ENCODE measurements at places on chromosomes 3 and 15. TPM values are rescaled to one million over a fixed set of nuclear protein-coding genes. Genes with fewer than 3 reads are reported as not detected.

Gene NANOGP8
- not detected for total RNA-seq

Gene DUOXA2
- total RNA-seq = not detected

Gene PAQR9
- not detected for total RNA-seq

Gene CACNA2D3
- total RNA-seq = not detected

Gene EFL1
- total RNA-seq = 36.7 TPM

Gene STRIT1
- total RNA-seq = not detected

Gene FOXL2NB
- not detected for total RNA-seq

- peak; percentile 43 for DNase-seq
These were observed 247.1 kb upstream of the CDIN1 start for GRCh38 chr15:36332301-36332700.

DNA sequence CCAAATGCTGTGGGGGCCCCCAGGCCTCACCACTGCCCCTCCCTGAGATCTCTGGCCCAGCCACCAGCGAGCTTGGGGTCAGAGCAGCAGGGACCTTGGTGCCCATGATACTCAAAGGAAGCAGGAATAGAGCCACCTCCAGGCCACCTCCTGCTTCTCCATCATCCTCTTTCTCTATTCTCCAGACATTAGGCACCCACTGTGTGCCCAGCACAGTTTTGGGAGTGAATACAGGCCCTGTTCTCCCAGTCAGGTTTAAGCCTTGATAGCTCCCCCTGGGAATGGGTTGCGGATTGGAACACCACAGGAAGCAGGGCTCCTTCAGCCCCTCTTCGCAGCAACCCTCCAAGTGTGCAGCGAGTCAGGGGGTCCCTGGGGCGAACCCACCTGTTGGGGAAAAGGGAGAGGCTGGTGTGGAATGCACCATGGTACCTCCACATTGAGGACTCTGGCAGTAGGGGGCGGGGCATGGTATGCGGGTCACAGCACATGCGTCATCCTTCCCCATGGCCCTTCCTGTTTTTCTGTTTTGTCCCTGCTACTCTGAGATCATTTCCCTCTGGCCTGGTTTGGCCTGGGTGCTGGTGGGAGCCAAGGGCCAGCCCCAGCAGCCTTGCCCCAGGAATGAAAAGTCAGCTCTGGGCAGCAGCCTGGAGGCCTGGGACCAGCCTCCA lies 14.2 kb upstream of the SEMA3B start:
- DNase-seq = peak; percentile 42

DNA sequence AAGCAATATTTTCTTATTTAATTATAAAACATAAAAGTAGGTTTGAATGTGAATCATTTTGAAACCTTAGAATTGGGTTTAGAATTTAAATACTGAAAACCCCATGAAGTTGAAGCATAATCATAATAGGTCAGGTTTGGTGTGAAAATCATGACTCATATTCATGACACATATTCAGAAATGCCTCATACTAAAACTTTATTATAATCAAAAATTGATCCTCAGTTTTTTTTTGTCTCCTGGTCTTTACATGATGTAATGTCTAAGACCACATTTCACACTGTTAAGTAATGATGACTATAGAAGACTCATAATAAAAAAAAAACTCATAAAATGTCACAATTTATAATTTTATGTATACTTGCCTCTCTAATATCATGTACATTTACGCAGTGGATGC lies 190.4 kb downstream of the FOXP1 start:
- DNase-seq = no peak

DNA sequence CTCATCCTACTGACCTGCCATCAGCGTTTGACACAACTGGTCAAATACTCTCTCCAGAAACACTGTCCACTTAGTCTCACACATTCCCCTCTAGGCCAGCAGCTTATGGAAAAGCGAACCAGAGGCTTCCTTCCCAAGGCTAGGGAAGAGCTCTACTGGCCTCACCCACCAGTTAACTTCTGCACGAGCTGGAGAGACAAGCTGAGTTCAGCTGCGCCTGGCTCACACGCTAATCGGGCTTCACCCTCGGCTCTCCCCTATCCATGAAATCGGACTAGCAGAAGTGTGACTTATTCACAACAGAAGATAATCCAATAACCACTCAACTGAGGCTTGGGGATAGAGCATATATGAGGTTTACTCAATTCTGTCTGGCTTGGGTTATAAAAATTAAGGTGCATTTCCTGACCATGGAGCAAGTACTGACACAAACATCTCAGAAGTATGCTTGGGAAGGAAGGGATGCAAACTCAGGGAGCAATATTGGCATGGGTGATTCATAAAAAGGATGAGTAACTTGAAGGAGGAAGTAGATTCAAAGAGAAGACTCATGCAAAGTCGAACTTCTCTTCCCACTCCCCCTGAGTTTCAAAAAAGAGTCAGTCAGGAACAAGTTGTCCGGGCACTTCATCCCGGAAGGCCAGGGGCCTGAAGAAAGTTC lies 73.1 kb downstream of the XXYLT1 start:
- DNase-seq = peak; percentile 20

GRCh38 chr3:193863657-193864357 lies 270.8 kb downstream of the OPA1 start:
- no peak for DNase-seq

DNA sequence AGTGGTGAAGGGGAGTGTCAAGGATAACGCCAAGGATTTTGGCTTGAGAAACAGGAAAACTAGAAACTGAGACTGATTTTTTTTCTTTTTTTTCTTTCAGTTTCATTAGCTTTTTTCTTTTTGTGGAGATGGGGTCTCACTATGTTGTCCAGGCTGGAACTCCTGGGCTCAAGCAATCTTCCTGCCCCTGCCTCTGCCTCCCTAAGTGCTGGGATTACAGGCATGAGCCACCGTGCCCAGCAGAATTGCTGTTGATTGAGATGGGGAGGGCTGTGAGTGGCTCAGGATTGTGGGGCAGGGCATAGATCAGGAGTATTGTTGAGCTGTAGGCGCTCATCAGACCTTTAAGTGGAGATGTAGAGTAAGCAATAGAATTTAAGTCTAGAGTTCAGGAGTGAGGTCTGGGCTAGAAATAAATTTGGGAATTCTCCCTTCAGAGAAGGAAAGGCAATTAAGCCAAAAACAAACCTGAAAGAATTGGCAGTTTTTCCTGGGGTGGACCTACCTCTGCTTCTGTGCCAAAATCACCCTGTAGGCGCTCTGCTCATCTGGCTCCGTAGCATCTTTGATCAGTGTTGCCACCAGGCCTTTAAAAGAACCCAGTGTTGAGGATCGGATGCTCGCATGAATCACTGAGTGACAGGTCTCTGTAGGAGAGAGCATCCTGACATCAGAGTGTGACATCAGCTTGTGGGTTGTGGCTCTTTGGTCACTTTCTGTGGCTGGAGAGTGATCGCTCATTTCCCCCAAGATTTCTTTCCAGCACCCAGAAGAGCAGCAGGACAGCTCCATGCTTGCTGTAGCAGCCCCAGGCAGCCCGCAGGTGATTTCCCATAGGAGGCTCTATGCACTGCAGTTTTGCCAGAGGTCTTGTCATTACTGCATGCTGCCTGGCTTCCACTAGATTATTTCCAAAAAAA lies 15.8 kb downstream of the ABHD17C start:
- no peak for DNase-seq

DNA sequence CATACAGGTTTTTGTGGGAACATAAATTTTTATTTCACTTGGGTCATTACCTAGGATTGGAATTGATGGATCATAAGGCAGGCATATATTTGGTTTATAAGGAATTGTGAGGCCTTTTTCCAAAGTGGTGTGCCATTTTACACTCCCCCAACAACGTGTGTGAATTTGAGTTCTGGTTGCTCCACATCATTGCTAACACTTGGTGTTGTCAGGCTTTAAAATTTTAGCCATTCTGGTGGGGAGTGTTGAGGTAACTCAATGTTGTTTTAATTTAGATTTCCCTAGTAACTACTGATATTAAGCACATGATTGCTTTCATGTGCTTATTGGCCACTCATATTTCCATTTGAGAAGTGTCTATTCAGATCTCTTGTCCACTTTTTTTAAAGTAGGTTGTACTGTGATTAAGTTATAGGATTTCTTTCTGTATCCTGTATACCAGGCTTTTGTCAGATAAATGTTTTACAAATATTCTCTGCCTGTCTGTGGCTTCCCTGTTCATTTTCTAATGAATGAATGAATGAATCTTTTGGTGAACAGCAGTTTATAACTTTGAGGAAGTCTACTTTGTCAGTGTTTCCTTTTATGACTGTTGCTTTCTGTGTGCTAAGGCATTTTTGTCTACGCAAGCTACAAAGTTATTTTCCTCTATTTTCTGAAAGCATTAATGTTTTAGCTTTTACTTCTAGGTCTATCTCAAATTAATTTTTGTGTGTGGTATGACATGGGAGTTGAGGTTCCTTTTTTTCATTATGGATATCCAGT lies 17.9 kb upstream of the NR2C2 start:
- DNase-seq = no peak

DNA sequence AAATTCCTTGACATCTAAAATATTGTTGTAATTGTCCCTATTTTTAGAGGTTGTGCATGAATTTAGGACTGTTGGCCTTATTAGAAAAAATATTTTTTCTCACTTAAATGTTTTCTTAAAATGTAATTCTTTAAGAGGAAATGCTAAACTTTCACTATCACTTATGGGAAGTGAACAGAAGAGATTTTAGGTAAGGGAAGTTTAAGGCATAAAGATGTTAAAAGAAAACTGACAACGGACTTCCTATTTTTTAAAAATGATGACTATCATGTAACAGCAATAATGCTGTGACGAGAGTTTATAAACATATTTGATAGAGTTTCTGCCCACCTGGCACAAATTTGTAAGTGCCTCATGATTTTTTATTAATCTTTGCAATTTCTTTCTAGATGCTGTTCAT lies 3.1 kb downstream of the C3orf38 start:
- no peak for DNase-seq

- DNase-seq = peak; percentile 14
These were observed 95.8 kb upstream of the SNRPN start for GRCh38 chr15:24858737-24859601.

DNA sequence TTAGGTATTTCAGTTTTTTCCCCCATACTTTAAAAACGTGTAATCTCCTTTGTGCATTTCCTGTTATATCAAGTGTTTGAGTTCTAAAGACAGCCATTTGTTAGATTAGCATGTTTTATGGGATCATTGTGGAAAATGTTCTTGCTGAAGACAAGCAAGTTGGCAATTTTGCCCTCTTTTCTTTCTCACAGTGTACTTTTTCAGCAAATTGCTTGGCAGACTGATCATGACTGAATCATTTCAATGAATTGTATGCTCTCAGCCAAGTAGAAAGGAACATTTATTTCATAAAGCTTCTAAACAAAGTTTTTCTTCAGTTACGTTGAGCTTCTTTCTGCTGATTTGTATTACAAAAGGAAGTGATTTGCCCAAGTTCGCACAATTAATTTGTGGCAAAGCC lies 51.6 kb downstream of the ATG7 start:
- DNase-seq = peak; percentile 82

- DNase-seq = peak; percentile 43
These were observed at the start of gene SKOR1 for GRCh38 chr15:67824976-67825880. Gene SKOR1, plus strand, starts transcription at chr15:67825509. Its CDS starts 94 bp downstream, at chr15:67825603.

- no peak for DNase-seq
These were observed 24.0 kb downstream of the ST8SIA2 start for GRCh38 chr15:92417716-92418115.

GRCh38 chr3:41265823-41266273 lies 66.5 kb downstream of the CTNNB1 start:
- peak; percentile 70 for DNase-seq

DNA sequence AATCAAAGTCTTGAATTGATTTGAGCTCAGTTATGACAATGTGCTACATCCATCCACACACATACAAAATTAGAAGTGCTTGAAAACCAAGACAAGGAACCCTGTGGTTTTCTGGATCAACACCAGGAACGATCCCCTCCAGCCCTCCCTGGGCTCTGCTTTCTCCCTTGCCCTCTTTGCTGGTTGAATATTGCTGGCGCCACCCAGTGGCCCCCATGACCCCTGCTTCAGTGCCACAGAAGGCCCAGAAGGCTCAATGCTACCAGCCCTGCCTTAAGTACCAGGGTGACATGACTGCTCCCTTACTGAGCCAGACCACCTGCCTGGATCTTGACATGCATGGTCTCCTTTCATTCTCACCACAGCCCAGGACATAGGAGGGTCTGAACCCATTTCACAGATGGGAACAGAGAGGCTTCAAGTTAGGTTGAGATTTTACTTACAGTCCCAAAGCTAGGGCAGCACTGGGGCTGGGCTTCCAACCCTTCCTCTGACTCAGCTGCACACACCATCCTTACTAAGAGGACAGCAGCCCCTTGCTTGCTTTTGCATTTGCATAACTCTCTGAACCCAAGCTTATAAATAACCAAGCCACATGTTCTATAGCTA lies 15.0 kb downstream of the IL12A start:
- peak; percentile 47 for DNase-seq

- DNase-seq = no peak
These were observed 130.9 kb upstream of the SATB1 start for GRCh38 chr3:18556001-18556408.

DNA sequence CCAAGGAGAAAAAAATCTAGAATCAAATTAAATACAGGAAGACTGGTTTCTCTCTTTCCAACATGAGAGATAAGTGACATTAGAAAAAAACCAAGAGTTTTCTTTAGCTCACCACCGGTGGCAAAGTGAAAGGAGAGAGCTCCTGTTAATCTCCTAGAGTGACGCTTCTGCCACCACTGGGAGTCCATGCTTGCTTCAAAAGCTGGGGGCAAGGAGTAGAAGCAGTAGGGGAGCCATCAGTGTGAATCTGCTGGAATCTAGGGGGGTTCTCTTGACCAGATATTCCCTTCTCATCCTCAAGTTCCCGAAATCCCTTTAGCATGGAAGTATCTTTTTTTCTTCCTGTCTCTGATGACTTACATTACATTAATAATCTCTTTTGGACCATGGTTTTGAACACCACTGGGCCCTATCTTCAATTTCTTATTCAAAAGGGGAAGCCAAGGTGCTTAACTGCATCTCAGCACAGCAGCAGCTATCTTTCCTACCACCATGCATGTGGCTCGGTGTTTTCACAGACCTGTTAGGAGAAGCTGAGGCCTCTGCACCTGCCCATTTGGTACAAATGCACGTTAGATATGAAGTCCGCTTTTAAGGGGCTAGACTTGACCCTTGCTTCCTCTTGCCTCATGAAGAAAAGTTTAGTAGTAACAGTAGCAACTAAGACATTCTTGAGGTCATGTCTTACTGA lies 6.6 kb upstream of the ICE2 start:
- no peak for DNase-seq

DNA sequence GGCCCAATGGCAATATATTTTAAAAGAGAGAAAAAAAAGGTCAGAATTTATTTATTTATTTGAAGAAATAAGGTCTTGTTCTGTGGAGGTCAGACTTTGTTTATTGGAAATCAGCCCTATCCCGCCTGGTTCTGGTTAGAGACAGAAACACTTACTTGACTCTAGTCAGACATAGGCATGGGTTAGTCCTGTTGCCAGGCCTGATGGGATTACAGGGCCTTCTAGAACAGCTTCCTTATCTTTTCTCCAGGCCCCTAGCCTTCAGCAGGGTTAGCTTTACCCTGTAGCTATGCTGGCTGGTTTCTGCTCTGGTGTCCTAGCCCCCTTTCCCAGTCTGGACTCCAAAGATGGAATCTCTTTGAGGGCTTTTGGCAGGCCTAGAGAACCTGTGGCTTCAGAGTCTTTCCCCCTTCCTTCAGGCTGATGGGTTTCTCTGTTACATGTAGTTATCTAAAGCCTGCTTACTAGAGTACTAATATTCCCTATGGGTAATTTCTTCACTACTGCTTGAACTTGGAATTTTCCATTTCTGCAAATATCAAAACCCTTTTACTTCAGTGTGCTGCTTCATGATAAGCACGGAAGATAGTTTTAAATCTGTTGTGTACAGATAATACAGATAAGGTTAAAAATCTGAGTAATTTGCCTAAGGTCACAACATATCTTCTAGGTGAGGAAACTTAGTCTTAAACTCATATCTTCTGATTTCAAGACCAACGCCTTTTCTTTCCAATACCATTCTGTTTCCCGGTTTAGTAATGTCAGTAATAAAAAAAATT lies 10.6 kb downstream of the IREB2 start:
- DNase-seq = no peak

- no peak for DNase-seq
These were observed 32.2 kb upstream of the SNRPA1 start for GRCh38 chr15:101327147-101327740.
